Neural crest cell (in vitro differentiated cells): ENCODE measurements at places on chromosomes 2 and 18. TPM values are rescaled to one million over a fixed set of nuclear protein-coding genes. Genes with fewer than 3 reads are reported as not detected.

Gene NT5C1B
- total RNA-seq, result not detected in 2 replicates

GRCh38 chr2:235382601-235383000 is 111.2 kb upstream of the AGAP1 start:
- no peak for DNase-seq
- H3K4me1 ChIP-seq, result peaks cover 33% of the 10 kb centered on the region
- H3K4me3 ChIP-seq, result no peak overlapping the region
- H3K36me3 ChIP-seq, result no peaks in the 10 kb centered on the region
- H3K27ac ChIP-seq, result peak overlapping the region; percentile 10

Gene IL1RL1
- not detected in 2 replicates for total RNA-seq

Gene GCKR
- 0.42 TPM in 1 of 2 replicates, not detected in the other for total RNA-seq

GRCh38 chr2:207324001-207324400 is 158.3 kb upstream of the KLF7 start:
- H3K27ac ChIP-seq, result no peak overlapping the region
- H3K4me1 ChIP-seq, result no peaks in the 10 kb centered on the region
- DNase-seq, result no peak
- H3K4me3 ChIP-seq, result no peak overlapping the region

DNA sequence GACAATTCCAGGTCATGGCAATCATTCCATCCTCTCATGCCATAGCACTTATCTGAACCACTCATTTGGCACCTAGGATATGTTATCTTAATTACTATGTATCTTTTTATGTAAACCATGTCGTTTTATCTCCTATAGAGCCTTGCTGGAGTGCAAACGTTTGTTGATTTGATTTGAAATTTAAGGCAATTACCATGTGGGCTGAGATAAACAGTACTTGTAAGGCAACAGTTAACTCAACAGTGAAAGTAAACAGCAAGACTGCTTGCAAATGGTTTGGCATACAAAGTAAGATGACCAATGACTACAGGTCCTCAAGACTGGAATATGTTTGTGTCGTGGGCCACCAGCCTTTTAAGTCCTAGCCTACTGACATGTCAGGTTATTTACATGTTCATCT is 133.7 kb upstream of the ZFP36L2 start:
- no peak for DNase-seq
- no peak overlapping the region for H3K27ac ChIP-seq
- no peak overlapping the region for H3K4me3 ChIP-seq
- H3K27me3 ChIP-seq, result no peaks in the 10 kb centered on the region

DNA sequence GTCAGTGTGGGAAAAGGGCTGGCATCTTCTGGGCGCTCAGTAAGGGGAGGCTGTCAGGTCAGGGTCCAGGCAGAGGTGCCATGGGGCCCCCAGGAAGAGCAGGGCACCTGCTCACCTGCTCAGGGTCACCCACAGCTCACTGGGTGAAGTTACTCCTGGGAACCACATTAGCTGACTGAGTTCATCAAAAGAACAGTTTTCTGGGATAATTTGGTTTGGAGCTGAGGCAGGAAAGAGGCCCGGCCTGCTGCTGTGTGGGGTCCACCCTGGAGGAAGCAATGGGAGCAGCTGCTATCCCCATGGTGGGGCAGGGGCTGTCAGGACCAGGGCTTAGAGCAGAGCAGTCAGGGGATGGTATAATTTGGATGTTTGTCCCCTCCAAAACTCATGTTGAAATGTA is 97.2 kb upstream of the GPC1 start:
- H3K4me1 ChIP-seq, result peaks cover 7% of the 10 kb centered on the region
- H3K27ac ChIP-seq, result no peak overlapping the region
- no peaks in the 10 kb centered on the region for H3K27me3 ChIP-seq
- no peak for DNase-seq

Gene RFTN2
- 16.0 and 20.6 TPM in 2 replicates for total RNA-seq

DNA sequence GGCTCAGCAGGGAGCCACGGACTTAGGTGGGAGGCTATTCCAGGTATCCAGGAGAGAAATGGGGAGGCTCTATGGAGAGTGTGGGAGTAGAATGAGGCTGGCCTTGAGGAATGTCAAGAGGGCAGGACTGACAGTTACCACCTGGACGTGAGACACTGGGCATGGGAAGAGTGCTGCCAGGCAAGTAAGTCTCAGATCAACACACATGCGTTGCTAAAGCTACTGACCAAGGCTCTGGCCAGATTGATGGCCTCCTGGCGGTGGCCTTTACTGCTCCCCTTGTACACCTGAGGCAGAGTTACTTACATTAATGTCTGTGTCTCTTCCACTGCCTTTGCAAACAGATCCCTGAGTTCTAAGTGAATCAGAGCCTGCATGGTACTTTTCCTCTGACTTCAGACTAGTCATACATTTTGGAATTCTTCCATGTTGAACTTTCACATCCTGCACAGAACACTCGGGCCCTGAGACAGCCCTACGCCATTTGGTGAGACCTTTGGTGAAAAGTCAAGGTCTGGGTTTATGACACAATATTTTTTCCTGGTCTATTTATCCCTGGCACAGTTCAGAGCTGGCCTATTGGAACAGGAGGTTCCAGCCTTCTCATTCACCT is 398.8 kb upstream of the TRIB2 start:
- no peaks in the 10 kb centered on the region for H3K27me3 ChIP-seq
- H3K36me3 ChIP-seq, result no peaks in the 10 kb centered on the region
- no peak overlapping the region for H3K27ac ChIP-seq
- no peak for DNase-seq
- peaks cover 16% of the 10 kb centered on the region for H3K4me1 ChIP-seq
- H3K4me3 ChIP-seq, result no peak overlapping the region

GRCh38 chr2:161713706-161714105 is 89.5 kb downstream of the SLC4A10 start:
- H3K27me3 ChIP-seq, result peaks cover 38% of the 10 kb centered on the region
- no peak overlapping the region for H3K27ac ChIP-seq
- no peaks in the 10 kb centered on the region for H3K36me3 ChIP-seq
- H3K4me1 ChIP-seq, result no peaks in the 10 kb centered on the region

Gene SAG
- not detected in 2 replicates for total RNA-seq

DNA sequence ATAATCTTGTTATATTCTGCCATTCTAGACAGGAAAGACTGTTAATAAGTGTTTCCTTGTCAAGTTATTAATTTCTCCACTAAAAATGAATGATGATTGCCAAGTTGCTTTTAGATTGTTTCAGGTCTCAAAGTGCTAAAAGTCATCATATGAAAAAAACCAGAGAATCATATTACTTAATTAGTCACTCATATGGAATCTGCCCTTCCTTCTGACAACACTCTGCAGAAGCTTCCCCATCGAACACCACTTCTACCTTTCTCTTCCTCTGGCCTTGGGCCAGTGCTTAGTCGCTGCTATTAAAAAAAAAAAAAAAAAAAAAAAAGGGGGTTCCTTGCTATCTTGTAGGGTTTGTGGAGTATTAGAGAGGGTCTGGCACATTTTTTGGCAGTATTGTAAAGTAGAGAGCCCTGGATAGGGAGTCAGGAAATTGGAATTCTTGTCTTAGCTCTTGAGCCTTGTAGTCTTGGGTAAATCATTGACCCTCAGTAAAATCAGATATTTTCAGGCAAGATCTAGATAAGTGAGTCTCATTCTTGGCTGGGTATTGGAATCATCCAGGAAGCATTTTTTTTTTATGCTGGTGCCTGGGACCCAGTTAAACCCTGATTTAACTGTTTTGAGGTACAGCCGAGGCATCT is 141.7 kb upstream of the CCDC68 start:
- DNase-seq, result no peak
- H3K4me1 ChIP-seq, result peaks cover 14% of the 10 kb centered on the region
- H3K36me3 ChIP-seq, result no peaks in the 10 kb centered on the region
- no peak overlapping the region for H3K27ac ChIP-seq

Gene ZNF407
- total RNA-seq, result 13.1 and 13.2 TPM in 2 replicates

Gene EVA1A
- total RNA-seq, result 3.6 and 3.8 TPM in 2 replicates

Gene INPP5D
- total RNA-seq, result 0.28 and 0.30 TPM in 2 replicates

DNA sequence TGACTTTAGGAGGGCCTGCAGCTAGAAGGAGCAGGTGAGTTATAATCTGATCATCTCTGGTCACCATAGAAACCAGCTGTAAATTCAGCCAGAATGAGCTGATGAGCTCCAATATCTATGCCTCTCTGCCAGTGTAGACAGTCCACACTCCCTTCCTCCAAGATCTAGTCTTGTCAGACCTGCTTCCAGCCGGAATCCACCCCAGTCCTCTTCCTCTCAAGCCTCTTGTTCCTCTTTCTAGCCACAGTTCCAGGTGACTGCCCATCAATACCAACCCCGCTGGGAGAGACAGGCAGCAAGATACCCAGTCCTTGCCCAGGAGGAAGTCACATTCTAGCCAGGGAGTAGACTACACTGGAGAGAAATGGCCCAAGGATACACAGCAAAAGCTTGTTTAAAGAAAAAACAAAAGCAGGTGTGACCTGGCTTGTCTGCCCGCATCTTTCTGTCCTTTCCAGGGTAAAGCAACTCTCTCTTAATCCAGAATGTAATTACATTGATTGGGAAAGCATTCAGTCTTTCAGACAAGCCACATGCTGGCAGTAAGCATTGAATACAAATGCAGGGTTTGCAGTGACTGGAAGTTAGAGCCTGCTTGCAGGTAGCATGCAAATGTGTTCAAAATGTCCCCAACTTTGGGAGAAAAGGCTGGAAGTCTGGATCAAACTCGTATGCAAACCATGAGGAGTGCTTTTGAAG is 9.0 kb upstream of the SLC35F6 start:
- peaks cover 3% of the 10 kb centered on the region for H3K36me3 ChIP-seq
- H3K4me3 ChIP-seq, result no peak overlapping the region
- no peaks in the 10 kb centered on the region for H3K27me3 ChIP-seq
- H3K4me1 ChIP-seq, result peaks cover 44% of the 10 kb centered on the region
- no peak for DNase-seq

DNA sequence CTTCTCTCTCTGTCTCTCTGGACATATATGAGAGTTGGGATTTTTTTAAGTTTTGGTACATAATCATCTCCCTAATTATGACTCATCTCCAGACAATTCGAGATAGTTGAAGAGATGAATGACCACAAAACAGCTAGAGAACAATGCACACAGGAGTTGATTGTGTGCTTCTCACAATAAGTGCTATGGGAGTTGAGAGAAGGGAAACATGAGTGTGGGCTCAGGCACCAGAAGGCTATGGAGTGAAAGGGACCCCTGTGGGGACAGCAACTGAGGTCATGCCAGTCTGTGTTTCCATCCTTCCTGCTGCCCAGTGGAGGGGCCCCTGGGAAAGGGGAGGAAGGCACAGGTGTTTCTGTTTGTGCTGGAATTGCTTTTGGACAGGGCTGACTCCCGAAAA is 6.5 kb upstream of the YWHAQ start:
- no peaks in the 10 kb centered on the region for H3K36me3 ChIP-seq
- H3K27me3 ChIP-seq, result no peaks in the 10 kb centered on the region
- H3K27ac ChIP-seq, result no peak overlapping the region
- no peak for DNase-seq
- H3K4me1 ChIP-seq, result peaks cover 58% of the 10 kb centered on the region

Gene NDUFV2
- 143 and 144 TPM in 2 replicates for total RNA-seq

DNA sequence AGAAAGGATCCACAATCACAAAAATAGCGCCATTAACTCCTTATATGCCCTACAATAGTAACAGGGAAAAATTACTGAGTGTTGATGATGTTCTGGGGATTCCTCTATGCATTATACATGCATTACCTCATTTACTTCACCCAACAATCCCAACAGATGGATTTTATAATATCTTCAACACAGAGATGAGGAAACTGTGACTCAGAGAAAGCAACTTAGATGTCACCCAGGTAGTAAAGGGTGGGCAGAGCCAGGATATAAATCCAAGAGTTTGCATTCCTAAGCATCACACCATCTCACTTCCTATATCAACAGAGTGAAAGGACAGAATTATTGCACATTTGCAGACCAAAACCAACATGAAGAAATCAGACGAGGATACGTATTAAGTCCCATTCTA is 144.2 kb downstream of the TCF4 start:
- H3K27ac ChIP-seq, result no peak overlapping the region
- H3K36me3 ChIP-seq, result peaks cover 22% of the 10 kb centered on the region
- no peak overlapping the region for H3K4me3 ChIP-seq
- H3K4me1 ChIP-seq, result peaks cover 27% of the 10 kb centered on the region
- H3K27me3 ChIP-seq, result no peaks in the 10 kb centered on the region
- no peak for DNase-seq

DNA sequence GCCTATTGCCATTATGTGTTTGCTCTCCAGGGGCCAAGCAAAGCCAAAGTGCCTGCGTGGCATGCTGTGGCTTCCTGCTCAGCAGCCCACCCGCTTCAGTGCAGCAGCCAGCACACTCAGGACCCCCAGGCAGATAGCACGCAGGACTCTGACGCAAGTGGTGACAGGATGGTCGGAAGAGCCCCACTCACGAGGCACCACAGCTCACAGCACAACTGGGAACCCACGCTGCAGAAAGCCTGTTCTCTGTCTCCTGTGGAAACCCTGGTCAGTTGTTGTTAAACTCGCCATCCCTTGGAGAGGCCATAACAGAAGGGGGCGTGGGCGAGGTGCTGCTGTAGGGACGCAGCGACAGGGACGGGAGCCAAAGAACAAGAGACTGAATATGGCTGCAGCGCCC is 76.4 kb downstream of the HDAC4 start:
- H3K36me3 ChIP-seq, result peaks cover 21% of the 10 kb centered on the region
- H3K27ac ChIP-seq, result peak overlapping the region; percentile 85
- no peak for DNase-seq
- no peak overlapping the region for H3K4me3 ChIP-seq
- H3K4me1 ChIP-seq, result peaks cover 70% of the 10 kb centered on the region
- no peaks in the 10 kb centered on the region for H3K27me3 ChIP-seq

Gene WIPF1
- total RNA-seq, result 19.2 and 20.1 TPM in 2 replicates

DNA sequence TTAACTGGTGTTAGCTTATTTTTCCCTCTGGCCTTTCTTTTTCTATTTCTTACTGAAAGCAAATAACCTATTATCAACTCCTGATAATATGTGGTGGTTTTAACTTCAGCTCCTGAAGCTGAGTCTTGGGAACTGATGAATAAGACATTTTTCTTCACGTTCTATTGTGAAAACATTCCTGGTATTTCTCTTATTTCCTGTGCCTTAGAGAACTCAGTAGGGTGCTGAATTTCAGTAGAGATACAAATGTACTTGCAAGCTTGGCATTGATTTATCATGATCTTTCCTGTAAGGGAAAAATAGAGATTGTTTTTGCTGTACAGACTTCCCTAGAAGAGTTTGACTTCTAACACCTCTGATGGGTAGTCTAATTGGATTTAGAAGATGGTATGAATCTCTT is 52.8 kb upstream of the DCC start:
- H3K27ac ChIP-seq, result no peak overlapping the region
- H3K4me1 ChIP-seq, result no peaks in the 10 kb centered on the region
- H3K36me3 ChIP-seq, result no peaks in the 10 kb centered on the region
- H3K27me3 ChIP-seq, result no peaks in the 10 kb centered on the region
- H3K4me3 ChIP-seq, result no peak overlapping the region
- no peak for DNase-seq

- H3K27me3 ChIP-seq, result peaks cover 43% of the 10 kb centered on the region
- DNase-seq, result no peak
- H3K36me3 ChIP-seq, result peaks cover 2% of the 10 kb centered on the region
- no peaks in the 10 kb centered on the region for H3K4me1 ChIP-seq
- no peak overlapping the region for H3K27ac ChIP-seq
- H3K4me3 ChIP-seq, result no peak overlapping the region
Observed at GRCh38 chr2:118925476-118925875, 16.5 kb upstream of the MARCO start.

GRCh38 chr2:60487174-60487573 is 66.3 kb downstream of the BCL11A start:
- peaks cover 10% of the 10 kb centered on the region for H3K4me1 ChIP-seq
- H3K27me3 ChIP-seq, result no peaks in the 10 kb centered on the region
- no peak for DNase-seq
- H3K27ac ChIP-seq, result no peak overlapping the region
- H3K36me3 ChIP-seq, result no peaks in the 10 kb centered on the region
- H3K4me3 ChIP-seq, result no peak overlapping the region
